NCI-H146 (cell line): ENCODE measurements at places on chromosomes 16 and 17.

DNA sequence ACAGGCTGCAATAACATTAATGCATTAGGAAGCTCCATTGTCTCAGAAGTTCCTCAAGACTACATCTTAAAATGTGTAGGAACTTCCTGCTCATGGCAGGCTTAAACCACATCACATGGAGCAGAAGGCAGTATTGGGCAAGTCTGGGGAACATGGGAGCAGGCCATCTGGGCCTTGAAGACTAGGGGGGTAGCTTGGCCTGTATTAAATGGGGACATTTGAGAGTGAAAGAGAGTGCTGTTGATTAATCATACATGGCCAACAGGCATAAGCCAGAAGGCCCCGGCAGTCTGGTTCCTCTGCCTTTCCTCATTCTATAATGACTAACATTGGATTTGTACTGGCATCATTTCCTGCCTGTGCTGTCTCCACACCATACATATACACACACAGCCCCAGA lies 25.2 kb upstream of the SLC5A11 start:
- DNase-seq: no peak

GRCh38 chr17:9343516-9343915 lies 232.1 kb downstream of the STX8 start:
- DNase-seq: no peak

DNA sequence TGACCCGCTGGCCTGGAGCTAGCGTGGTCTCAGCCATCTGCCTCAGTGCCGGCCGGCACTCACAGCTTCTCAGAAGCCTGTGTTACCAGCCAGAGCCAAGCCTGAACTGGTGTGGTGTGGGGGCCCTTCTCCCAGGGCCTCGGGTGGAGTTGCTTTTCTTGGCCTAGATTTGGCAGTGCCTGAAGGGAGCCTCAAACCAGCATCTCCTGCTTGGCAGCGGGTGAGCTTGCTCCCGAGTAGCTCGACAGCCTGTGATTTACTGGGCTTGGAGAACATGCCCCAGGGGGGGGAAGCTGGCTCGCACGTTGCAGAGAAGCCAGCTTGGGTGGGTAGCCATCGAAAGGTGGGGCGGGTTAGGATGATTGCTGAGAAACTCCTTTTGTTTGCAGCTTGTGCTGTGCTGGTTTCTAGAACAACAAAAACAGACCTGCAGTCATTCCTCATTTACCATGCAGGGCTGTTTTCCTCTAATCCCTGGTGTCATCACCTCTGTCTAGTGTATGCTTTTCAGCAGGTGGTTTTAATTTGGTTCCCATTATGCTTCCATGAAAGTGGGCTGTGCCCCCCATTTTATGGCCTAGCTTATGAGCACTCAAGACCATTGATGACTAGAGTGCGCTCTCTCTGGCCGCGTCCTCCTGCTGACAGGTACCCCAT lies 42.2 kb downstream of the TBCD start:
- no peak for DNase-seq

GRCh38 chr16:87206646-87207451 lies 110.3 kb downstream of the C16orf95 start:
- DNase-seq: no peak

- DNase-seq: no peak
These were observed 7.9 kb downstream of the UNC119 start for GRCh38 chr17:28544402-28545140.

- no peak for DNase-seq
These were observed 1.3 kb upstream of the FSCN2 start for GRCh38 chr17:81526662-81527571.

DNA sequence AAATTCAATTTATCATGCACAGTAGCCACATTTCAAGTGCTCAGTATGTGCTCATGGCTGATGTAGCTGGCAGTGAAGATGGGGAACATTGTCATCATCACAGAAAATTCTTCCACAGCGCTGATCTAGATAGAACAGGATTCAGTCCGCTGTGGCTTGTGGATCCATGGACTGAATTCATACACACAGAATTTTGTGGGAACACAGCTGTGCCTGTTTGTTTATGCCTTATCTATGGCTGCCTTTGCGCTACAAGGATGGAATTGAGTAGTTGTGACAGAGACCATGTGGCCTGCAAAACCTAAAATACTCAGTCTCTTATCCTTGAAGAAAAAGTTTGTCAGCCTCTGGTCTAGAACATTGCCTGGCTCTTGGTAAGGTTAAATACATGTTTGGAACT lies 128.4 kb downstream of the PRKCB start:
- DNase-seq: no peak

GRCh38 chr17:40290629-40291280 lies 3.1 kb downstream of the CDC6 start:
- peak; percentile 13 for DNase-seq

DNA sequence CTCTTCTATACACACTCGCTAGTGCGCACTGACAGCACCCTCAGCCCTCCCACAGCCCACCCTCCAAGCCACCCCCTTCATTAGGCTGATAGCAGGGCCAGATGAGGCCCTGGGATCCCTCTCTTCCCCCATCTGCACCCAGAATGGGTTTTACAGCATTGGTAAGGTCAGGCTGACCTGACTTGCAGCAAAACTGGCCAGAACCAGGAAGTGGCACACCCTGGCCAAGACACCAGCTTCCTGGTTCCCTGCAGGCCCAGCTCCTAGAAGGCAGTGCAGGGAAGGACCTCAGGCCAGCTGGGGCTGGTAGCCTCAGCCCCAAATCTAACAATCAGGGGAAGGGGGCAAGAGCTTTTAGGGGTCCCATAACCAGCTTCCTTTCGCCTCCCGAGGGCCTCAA lies 50.0 kb upstream of the MRPS23 start:
- no peak for DNase-seq

DNA sequence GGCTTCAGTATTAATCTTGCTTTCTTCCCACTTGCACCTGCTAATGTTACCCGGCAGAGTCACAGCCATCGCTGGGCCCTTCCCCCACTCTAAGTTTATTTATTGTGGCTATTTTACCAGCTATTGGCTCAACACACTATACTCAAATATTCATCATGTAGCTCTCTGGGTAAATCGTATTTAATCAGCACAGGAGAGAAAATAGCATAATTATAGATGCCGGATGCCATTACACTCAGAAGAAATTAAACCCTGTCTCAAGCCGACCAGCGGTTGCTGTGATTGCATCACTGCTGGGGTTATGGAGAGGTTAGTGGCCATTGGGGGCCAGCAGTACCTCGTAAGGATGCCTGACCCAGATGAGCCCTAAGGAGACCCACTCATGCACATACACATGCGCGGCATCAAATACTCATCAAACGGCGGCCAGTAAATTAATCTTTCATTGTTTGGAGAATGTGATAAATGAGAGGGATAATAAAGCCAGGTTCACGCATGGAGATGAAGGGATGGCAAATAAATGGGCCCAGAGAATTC lies 269.5 kb upstream of the ZFHX3 start:
- no peak for DNase-seq

- no peak for DNase-seq
These were observed 119.2 kb downstream of the RPTOR start for GRCh38 chr17:80663781-80664206.

- no peak for DNase-seq
These were observed 496.9 kb upstream of the C16orf82 start for GRCh38 chr16:26569793-26570192.

DNA sequence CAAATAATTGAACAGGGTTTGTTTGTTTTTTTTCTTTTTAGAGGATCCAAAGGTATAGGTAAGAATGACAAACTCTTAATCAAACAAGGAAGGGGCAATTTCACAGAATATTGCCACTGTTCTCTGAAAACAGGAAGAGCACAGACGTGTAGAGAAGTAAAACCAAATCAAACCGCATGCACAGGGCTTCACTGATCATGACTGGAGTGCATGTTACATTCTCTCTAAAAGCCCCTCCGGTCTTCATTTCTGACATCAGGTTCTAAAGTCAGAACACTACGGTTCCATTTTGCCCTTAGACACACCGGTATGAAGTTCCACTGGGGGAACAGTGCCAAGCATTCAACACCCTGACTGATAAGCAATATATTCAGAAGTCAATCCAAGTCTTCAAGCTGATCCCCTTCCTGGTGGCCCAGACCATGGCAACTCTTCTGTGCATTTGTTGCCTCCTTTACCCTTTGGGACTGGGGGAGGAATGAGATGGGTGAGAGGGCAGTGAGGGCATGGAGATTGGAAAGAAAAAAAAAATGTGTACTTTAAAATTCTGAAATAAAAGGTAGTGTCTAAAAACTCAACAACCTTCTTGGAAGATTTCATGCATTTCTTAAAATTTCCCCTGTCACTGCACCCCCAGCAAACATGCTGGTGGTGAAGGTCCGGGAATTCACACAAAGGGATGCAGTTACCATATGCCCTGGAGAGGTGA lies 1.4 kb downstream of the MMD start:
- no peak for DNase-seq

DNA sequence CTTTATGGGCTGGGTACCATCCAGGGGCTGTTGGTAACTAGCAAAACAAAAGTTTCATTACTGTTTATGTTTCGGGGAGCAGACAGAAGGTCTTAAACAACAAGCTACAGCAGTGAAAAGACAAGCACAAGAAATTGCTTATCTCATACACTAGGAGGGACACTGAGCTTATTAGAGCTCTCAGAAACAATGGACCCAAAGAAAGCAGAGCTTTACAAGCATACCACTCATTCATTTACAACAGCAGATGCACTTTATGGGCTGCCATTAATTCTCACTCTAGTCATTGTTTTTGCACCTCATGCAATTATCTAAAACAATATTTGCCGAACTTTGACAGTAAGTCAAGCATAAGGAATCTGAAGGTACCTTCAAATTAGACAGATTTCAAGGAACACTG lies 10.0 kb downstream of the KRT16 start:
- DNase-seq: no peak

- DNase-seq: no peak
These were observed 5.9 kb downstream of the BAHCC1 start for GRCh38 chr17:81400996-81401722.
